ENCODE measurements at places on chromosomes 4 and X.

- no peak for DNase-seq
Observed at GRCh38 chr4:13615161-13615560, 12.4 kb downstream of the BOD1L1 start.

- peak; percentile 33 for DNase-seq
Observed at GRCh38 chr4:185958094-185958747, 110.7 kb upstream of the TLR3 start.

DNA sequence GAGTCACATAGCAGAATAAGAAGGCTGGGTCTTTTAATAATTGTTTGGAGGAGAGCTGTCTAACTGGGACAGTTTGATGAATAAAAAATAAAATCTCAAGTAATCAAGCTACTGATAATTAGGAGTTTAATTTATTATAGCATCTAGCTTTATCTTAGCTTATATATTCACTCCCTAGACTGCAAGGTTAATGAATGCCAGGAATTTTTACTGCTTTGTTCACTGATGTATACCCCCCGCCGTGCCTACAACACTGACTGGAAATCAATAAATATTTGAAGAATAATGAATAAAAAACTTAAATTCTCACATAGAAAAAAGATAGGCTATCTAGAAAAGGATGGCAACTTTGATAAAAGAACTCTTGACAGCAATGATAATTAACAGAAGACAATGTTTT lies 59.7 kb downstream of the IQCM start:
- DNase-seq = no peak

GRCh38 chr4:44927399-44928380 lies 201.3 kb upstream of the GNPDA2 start:
- peak; percentile 6 for DNase-seq

DNA sequence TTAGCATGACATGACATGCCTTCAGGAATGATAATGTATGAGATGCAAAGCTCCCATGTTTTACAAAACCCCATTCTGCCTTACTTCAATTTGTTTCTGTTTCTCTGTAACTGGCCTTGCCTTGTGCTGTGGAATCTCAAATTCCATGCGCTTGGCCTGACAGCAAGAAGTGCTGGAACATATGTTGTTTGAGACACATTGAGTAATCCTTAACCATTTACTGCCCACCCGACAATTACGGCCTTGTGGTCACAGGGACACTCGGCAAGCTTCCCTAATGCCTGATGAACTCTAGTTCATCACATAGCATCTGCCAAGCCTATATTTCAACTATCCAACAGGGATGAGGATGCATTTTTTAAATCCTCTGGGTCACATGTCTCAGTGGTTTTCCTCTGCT lies 226.4 kb upstream of the CASK start:
- no peak for DNase-seq

DNA sequence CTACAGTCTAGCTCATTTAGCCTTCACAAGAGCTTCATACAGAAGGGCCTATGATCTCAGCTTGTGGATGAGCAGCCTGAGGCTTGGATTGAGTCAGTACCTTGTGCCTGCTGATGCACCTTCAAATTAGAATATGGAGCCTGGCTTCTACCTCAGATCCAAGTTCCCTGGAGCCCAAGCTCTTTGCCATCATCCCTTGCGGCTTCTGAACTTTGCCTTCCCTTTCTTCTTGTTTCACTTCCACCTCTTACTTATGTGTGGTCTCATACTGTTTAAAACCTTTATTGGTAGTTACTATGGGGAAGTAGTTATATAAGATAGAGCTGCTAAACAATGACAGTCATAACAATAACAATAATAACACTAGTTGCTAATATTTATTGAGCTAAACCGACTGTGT lies 84.3 kb upstream of the AFF2 start:
- DNase-seq = no peak

- no peak for DNase-seq
Observed at GRCh38 chrX:31213941-31214340, 142.1 kb upstream of the FTHL17 start.

DNA sequence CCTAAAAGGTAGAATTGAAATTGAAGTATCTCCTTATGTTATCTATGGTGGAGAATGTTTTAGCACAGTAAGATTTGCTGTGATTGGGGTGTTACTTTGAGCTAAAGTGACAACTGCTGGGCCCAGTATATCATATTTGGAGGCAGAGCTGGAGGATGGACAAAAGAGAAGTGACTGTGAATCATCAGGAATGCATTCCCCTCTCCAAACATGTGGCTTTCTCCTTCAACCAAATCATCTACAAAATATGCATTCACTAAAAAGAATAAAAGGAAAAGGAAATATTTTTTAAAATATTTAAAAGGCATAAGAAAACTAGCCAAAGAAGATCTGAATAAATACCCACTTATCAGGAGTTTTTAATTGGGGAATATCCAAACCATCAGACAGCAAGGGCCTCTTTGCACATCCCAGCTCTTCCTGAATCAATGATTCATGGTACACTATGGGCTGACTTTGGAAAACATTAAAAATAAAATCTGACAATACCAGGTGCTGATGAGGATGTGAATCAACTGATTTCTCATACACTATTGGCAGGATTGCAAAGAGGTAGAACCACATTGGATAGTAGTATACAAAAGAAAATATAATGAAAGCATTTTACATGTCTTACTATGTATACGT lies 671.7 kb upstream of the NR3C2 start:
- DNase-seq = no peak

Measured in LNCaP clone FGC (cell line).